Cerebellar nuclear complex (tissue), 1 donor: ENCODE measurements at places on chromosomes 5 and 9.

- DNase-seq = no peak
Observed at GRCh38 chr9:32128546-32128945, 255.9 kb upstream of the ACO1 start.

DNA sequence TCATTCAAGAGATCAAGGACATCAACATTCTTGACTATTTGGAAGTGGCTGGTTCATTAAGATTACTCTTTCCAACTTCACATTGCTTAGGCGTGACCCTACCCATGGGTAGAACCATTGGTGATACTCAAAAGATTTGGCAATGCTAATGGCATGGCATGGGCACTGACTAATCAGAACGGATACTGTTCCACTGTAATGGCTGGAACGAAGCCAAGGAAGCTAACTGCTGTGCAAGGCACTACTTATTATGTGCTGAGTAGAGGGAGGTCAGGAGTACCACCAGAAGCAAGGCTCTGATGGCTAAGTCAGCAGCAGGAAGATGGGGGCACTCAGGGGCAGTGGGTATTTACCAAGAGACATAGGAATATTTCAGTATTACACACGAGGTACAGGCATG lies 31.9 kb downstream of the GNA14 start:
- no peak for DNase-seq

DNA sequence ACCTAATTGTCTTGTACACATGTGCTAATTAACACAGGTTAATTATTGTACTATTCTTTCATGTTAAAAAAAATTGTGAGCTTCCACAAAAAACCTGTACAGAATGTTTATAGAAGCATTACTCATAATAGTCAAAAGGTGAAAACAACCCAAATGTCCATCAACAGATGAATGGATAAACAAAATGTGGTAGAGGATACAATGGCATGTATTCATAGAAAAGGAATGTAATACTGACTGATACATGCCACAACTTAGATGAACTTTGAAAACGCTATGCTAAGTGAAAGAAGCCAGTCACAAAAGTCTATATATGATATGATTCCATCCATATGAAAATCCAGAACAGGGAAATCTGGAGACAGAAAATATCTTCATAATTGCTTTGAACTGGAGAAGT lies 25.6 kb downstream of the RRAGA start:
- no peak for DNase-seq

DNA sequence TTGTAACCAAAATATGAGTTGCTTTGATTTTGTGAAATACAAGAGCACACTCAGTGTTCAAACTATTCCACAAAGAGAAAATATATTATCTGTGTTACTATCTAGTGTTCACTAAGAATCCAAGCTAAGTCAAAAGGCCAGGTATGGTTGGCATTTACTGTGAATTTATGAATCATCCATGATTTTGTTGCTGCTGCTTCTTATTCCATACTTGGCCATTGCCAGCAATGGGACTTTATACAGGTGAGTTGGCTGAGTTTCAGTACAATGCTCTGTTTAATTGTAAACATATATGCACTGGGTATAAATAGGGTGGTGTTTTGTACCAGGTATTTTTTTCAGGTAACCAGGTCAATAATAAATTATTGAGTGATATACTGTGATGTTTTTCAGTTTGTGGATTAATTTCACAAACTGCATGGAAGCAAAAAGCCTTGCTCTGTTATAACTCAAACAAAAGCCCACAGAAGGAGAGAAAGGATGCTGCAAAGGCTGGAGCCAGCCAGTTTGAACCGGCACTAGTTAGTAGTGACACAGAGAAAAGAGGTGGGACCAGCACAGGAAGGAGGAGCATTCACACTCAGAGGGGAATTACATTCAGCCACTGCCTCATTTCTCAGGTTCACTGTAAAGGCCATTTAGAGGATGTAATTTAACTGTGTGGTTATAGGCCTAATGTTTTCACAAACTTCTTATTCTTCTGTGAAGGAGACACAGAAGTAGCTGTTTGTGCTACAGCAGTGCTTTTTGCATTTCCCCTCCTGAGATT lies 381.8 kb downstream of the ADGRV1 start:
- no peak for DNase-seq

- DNase-seq = no peak
Observed at GRCh38 chr5:119287547-119288111, 68.2 kb upstream of the TNFAIP8 start.

GRCh38 chr5:150263801-150264621 lies 25.6 kb downstream of the CAMK2A start:
- DNase-seq = peak; percentile 5

GRCh38 chr9:116285320-116285719 lies 131.7 kb downstream of the PAPPA start:
- no peak for DNase-seq

DNA sequence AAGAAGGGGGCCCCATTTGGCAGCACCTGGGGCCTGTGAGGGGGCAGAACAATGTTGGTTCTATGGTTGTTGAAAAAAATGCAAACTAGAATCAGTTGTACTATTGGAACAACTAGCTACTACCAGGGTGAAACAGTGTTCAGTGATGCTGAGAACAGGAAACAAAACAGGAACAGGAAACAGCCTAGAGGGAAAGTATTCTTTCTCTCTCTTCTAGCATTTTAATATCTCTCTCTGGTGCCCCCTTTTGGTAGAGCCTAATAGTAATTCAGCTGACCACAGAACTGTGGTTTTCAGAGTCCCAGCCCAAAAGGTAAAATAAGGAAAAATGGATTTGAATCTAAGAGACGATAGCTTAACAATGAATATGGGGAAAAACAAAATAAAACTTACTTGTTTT lies 138.0 kb upstream of the KCNN2 start:
- DNase-seq = no peak

DNA sequence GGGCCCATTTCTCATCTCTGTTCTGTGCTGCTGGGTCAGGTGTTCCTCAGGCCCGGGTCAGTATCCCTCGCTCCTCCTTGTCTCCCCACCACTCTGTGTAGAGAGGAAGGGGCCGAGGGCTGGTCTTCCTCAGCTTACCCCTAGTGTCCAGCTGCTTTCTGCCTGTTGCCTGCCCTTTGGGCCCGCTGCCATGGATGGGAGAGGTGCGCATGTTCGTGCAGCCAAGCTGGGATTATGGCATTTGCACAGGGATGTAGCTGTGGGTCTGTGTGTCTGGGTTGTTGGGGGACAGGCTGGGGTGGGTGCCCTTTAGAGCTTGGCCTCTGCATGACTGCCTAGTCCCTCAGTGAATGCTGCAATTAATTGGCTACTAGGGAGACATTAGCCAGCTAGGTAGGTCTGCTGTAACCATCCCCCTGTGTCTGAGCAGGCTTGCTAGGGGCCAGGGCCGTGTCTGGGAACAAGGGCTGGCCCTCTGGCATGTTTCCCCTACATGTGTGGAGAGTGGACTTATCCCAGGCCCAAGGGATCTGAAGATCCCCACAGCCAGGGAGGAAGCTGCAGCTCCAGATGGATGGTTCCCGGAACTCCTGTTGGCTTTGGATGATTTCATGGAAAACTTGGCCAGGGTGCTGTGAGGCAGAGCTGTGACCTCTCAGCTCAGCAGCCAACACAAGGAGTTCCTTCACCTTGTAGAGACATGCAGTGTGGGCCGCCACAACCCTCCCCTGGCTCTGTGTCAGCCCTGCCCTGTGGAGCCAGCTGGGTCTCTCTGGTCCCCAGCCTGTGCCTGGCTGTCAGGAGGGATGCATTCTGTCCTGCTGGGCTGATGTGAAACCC lies 161.9 kb downstream of the MACROH2A1 start:
- DNase-seq = no peak

DNA sequence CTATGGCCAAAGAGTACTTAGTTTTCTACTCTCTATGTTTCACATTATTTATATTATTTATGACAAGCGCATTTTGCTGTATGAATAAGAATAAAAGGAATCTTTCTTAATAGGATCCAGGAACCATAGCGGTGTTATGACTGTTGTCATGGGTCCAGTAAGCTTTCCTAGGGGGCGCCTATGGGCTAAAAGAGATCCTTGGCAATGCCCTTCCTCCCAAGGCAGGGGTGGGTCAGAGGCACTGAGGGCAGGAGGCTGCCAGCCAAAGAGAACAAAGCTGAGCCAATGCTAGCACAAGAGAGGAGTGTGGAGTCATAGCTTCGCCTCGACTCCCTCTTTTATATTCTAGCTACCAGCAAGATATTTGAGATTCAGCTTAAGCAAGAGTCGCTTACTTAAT lies 98.4 kb upstream of the GNAQ start:
- no peak for DNase-seq

GRCh38 chr5:158245513-158245912 lies 386.6 kb upstream of the CLINT1 start:
- no peak for DNase-seq

- no peak for DNase-seq
Observed at GRCh38 chr5:96968074-96968473, 32.2 kb downstream of the LNPEP start.

GRCh38 chr9:2459756-2460155 lies 161.8 kb upstream of the VLDLR start:
- peak; percentile 30 for DNase-seq

GRCh38 chr9:96033896-96034295 lies 158.4 kb downstream of the ERCC6L2 start:
- no peak for DNase-seq

GRCh38 chr5:142904416-142904815 lies 134.2 kb downstream of the ARHGAP26 start:
- no peak for DNase-seq

- DNase-seq = no peak
Observed at GRCh38 chr9:133633681-133634080, 2.5 kb upstream of the DBH start.

DNA sequence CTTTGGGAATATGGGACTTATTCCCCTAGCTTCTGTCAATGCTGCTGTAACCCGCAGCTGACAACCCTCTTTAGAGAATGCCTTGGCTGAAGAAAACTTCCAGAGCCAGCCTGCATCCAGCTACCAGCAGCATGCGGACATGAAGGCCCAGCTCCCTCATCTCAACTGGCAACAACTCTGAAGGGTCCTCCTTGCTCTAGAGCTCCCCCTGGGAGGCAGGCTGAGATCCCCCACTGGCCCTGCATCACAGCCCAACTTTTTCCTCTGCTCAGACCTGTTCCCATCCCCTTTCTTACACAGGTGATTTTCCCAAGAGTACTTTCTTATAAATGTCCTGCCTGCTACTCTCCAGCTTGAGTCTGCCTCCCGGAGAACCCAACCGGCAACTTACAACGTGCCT lies 18.7 kb upstream of the WNT8A start:
- DNase-seq = no peak

GRCh38 chr5:30764704-30765103 lies 428.8 kb upstream of the CDH6 start:
- DNase-seq = no peak

GRCh38 chr9:4371108-4371507 lies 71.2 kb upstream of the GLIS3 start:
- no peak for DNase-seq

DNA sequence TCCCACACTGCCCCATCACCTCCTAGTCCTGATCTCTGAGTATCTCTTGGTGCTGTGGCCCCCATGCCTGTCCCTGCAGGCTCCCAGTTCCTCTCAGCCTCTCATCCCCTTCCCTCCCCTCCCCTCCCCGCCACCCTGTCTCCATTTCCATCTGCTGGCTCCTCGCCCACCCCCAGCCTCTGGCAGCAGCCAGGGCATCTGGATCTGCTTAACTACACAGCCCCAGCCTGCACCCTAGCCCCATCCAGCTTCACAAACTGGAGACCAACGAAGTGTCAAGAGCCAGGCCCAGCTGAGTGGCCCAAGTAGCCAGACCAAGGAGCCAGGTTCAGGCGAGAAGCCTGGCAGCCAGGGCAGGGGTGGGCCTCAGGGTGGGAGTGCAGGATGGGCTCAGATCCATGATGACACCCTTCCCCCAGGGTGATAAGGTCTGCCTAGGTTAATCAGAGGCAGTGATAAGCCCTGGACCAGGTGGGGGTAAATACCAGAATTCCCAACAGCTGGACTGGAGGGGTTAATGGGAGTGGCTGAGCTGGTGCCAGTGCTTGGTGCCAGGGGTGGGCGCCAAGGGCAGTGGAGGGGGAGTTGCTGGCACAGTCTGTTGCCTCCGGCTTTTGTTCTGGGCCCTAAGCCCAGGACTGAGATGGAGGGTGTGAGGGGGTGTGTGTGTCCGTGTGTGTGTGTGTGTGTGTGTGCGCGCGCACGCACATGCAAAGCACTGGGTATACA lies 2.5 kb downstream of the IL11RA start:
- no peak for DNase-seq

GRCh38 chr5:54717870-54718269 lies 200.3 kb downstream of the SNX18 start:
- DNase-seq = no peak

DNA sequence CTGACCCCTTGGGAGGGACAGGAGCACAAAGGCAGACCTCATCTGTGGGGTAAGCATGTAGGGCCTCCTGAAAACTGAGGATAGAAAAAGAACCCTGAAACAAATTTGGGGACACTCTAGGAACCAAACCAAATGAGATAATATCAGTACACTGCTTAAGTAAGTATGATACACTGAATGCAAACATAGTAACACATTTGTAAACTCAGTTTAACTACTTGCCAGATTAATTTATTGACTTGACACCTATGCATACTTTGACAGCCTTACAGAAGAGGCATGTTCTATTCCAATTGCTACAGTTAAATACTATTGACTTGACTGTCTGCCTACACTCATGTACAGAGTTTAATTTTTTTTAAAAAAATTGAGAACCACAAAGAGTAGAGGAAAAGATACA lies 1070.8 kb upstream of the SEMA6A start:
- DNase-seq = no peak

GRCh38 chr5:159827861-159828260 lies 88.4 kb upstream of the ADRA1B start:
- no peak for DNase-seq

DNA sequence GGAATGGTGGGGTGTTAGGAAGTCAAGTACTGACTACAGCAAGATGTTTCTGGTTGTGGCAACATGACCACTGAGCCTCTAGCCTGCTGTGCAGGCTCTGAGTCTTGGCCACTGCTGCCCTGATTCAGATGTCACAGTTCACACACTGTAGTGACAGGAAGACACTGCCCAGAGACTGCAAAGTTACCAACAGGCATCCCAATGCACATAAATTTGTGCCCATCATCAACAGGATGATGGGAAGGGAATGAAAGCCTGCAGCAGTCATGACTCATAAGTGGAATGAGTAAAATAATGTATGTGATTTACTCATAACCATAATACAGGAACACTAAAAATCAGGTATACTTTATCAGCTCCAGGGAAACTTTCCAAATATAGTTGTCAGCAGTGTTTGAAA lies 251.6 kb upstream of the HAPLN1 start:
- DNase-seq = no peak

- DNase-seq = no peak
Observed at GRCh38 chr5:152987131-152987530, 503.3 kb upstream of the GRIA1 start.

DNA sequence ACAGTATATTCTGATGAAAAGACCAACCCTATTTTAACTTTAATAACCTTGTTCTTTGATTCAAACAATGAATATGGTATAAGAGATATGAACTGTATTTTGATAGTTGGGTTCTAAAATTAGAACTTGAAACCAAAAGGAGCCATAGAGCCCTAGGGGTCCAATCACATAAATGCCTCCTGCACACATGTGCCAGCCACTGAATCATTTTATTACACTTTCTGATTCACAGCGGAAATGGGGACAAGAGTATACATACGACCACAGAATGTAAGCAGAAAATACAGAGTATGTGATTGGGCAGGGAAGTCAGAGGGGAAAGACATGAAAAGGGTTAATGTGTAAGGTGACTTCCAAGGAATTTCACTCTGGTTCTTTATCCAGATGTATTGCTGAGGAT lies 1000.2 kb downstream of the NR2F1-AS1 start:
- DNase-seq = no peak

- no peak for DNase-seq
Observed at GRCh38 chr9:108150736-108151586, 661.4 kb upstream of the KLF4 start.
